Bladder microvascular endothelial cell (primary cell): ENCODE measurements at places on chromosomes 2 and 18. TPM values are rescaled to one million over a fixed set of nuclear protein-coding genes. Genes with fewer than 3 reads are reported as not detected.

Gene POTEJ
- 0.16 and 0.63 TPM in 2 replicates for total RNA-seq

Gene FMNL2
- total RNA-seq: 18.6 and 57.6 TPM in 2 replicates

Gene TUBB8B
- not detected in 2 replicates for total RNA-seq

Gene DHRS9
- 0.13 TPM in 1 of 2 replicates, not detected in the other for total RNA-seq

Gene PIGN
- total RNA-seq: 26.2 and 73.3 TPM in 2 replicates

Gene CROCC2
- total RNA-seq: not detected in 2 replicates

Gene CHRNA1
- 0.16 and 6.0 TPM in 2 replicates for total RNA-seq

Gene PFN4
- 0.19 and 0.32 TPM in 2 replicates for total RNA-seq

Gene FBXO36
- total RNA-seq: 0.57 and 1.5 TPM in 2 replicates

Gene TMEM198
- not detected in 2 replicates for total RNA-seq

Gene SLC11A1
- 0.13 and 0.16 TPM in 2 replicates for total RNA-seq

Gene NGEF
- total RNA-seq: 0.16 and 0.19 TPM in 2 replicates

Gene MARCHF4
- 3.2 and 5.7 TPM in 2 replicates for total RNA-seq

Gene APCDD1
- total RNA-seq: not detected in 2 replicates

Gene IGFBP2
- total RNA-seq: 153 and 203 TPM in 2 replicates

Gene CFC1
- total RNA-seq: not detected in 2 replicates

Gene REEP1
- 0.16 and 6.8 TPM in 2 replicates for total RNA-seq
